Purkinje cell (primary cell): ENCODE measurements at places on chromosomes 7 and 10. TPM values are rescaled to one million over a fixed set of nuclear protein-coding genes. Genes with fewer than 3 reads are reported as not detected.

Gene IQUB
- 0.34 and 2.9 TPM in 2 replicates for polyA plus RNA-seq

Gene COA1
- 312 and 314 TPM in 2 replicates for polyA plus RNA-seq

Gene SLC26A5
- not detected in 2 replicates for polyA plus RNA-seq

Gene ARF5
- 61.3 and 79.5 TPM in 2 replicates for polyA plus RNA-seq

Gene GIMAP4
- 0.19 TPM in 1 of 2 replicates, not detected in the other for polyA plus RNA-seq

Gene CRHR2
- polyA plus RNA-seq, result not detected in 2 replicates

Gene C10orf62
- polyA plus RNA-seq, result not detected in 2 replicates

Gene NEURL1
- polyA plus RNA-seq, result 0.63 and 1.5 TPM in 2 replicates

Gene NUTM2D
- polyA plus RNA-seq, result 0.24 and 1.2 TPM in 2 replicates

Gene ZNF425
- 0.45 and 2.4 TPM in 2 replicates for polyA plus RNA-seq

Gene ADAM22
- 27.2 and 31.7 TPM in 2 replicates for polyA plus RNA-seq

Gene PIP
- not detected in 2 replicates for polyA plus RNA-seq

Gene HOXA11
- polyA plus RNA-seq, result not detected in 2 replicates

Gene IKZF1
- polyA plus RNA-seq, result not detected in 2 replicates

Gene PAPOLB
- 0.13 TPM in 1 of 2 replicates, not detected in the other for polyA plus RNA-seq

Gene TET1
- polyA plus RNA-seq, result 1.8 and 2.1 TPM in 2 replicates

Gene SLC39A12
- polyA plus RNA-seq, result 0.58 TPM in 1 of 2 replicates, not detected in the other

Gene WDFY4
- not detected in 2 replicates for polyA plus RNA-seq

Gene CTTNBP2
- 142 and 156 TPM in 2 replicates for polyA plus RNA-seq

Gene TFPI2
- not detected in 2 replicates for polyA plus RNA-seq

Gene CDNF
- 0.27 TPM in 1 of 2 replicates, not detected in the other for polyA plus RNA-seq

Gene C7orf33
- polyA plus RNA-seq, result not detected in 2 replicates

Gene WDR86
- not detected in 2 replicates for polyA plus RNA-seq

Gene SRRM3
- 4.1 and 7.0 TPM in 2 replicates for polyA plus RNA-seq

Gene ARID5B
- 0.39 and 4.5 TPM in 2 replicates for polyA plus RNA-seq

Gene NRP1
- polyA plus RNA-seq, result 0.42 TPM in 1 of 2 replicates, not detected in the other

Gene SLC4A2
- 2.2 and 8.2 TPM in 2 replicates for polyA plus RNA-seq

Gene CYP3A5
- 0.27 and 0.42 TPM in 2 replicates for polyA plus RNA-seq

Gene EN2
- 6.1 and 9.4 TPM in 2 replicates for polyA plus RNA-seq

Gene WEE2
- polyA plus RNA-seq, result not detected in 2 replicates

Gene BAIAP2L1
- polyA plus RNA-seq, result not detected in 2 replicates

Gene ZPBP
- polyA plus RNA-seq, result not detected in 2 replicates

Gene NKX2-3
- not detected in 2 replicates for polyA plus RNA-seq

Gene SHTN1
- 55.0 and 70.4 TPM in 2 replicates for polyA plus RNA-seq

Gene PLOD3
- polyA plus RNA-seq, result 0.55 TPM in 1 of 2 replicates, not detected in the other

Gene ABCB1
- polyA plus RNA-seq, result 0.62 and 1.0 TPM in 2 replicates

Gene EGFR
- polyA plus RNA-seq, result 1.6 and 2.4 TPM in 2 replicates

Gene LBX1
- polyA plus RNA-seq, result not detected in 2 replicates

Gene NXPH1
- polyA plus RNA-seq, result 4.6 TPM in 1 of 2 replicates, not detected in the other

Gene CRTAC1
- 9.6 TPM in 1 of 2 replicates, not detected in the other for polyA plus RNA-seq

Gene SPDYE9
- polyA plus RNA-seq, result 1.4 and 2.2 TPM in 2 replicates

Gene CC2D2B
- 1.7 and 6.2 TPM in 2 replicates for polyA plus RNA-seq

Gene GARIN1A
- 0.17 TPM in 1 of 2 replicates, not detected in the other for polyA plus RNA-seq

Gene ACTR3C
- polyA plus RNA-seq, result 27.7 and 40.6 TPM in 2 replicates

Gene OR2A1
- not detected in 2 replicates for polyA plus RNA-seq

Gene TDRD1
- 3.0 and 4.3 TPM in 2 replicates for polyA plus RNA-seq

Gene GJC3
- polyA plus RNA-seq, result not detected in 2 replicates

Gene KEL
- polyA plus RNA-seq, result not detected in 2 replicates

Gene APBB1IP
- polyA plus RNA-seq, result not detected in 2 replicates

Gene GBX1
- not detected in 2 replicates for polyA plus RNA-seq

Gene GFRA1
- polyA plus RNA-seq, result 8.8 and 12.0 TPM in 2 replicates
